Lower leg skin (tissue), 4 donors: ENCODE measurements at places on chromosomes 7 and 10.

DNA sequence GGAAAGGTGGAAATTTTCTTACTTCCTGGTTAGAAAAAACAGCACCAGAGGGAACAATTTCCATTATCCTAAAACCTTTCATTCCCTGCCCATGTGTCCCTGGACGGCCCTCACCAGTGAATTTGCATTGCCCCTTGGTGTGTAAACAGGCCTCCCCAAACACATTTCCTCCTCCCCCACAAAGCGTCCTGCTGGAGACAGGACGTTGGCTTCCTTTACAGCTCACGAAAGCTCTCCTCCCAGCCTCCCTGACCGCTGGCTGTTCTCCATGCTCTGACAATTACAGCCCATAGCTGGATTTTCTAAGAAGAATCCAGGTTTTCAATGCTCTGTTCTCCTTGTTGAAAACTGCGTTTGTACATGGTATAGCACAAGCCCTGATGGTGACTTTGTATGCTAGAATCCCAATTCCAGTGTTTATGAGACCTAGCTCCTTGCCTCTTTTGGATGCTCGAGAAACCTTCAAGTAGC is 724.2 kb upstream of the CELF2 start:
- no peak for DNase-seq

- DNase-seq, result no peak
Observed at GRCh38 chr7:110418659-110419280, 672.2 kb upstream of the LRRN3 start.

DNA sequence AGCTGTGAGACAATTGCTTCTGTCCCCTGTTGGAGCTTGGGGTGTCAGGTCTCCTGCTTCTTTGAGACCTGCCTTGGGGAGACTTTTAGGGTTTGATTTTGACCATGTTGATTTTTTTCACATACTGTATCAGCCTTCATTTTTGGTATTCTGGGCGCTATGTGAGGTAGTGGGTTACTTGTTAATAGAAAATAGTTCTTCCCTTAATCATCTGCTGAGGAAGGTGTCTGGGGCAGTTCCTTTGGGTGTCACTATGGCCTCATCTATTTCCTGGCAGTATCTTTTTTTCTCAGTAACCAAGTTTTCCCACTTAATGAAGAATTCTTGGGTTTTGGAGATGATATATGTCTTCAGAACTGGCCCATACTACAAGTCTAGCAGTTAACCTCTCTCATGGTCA is 4.6 kb upstream of the NOLC1 start:
- no peak for DNase-seq

DNA sequence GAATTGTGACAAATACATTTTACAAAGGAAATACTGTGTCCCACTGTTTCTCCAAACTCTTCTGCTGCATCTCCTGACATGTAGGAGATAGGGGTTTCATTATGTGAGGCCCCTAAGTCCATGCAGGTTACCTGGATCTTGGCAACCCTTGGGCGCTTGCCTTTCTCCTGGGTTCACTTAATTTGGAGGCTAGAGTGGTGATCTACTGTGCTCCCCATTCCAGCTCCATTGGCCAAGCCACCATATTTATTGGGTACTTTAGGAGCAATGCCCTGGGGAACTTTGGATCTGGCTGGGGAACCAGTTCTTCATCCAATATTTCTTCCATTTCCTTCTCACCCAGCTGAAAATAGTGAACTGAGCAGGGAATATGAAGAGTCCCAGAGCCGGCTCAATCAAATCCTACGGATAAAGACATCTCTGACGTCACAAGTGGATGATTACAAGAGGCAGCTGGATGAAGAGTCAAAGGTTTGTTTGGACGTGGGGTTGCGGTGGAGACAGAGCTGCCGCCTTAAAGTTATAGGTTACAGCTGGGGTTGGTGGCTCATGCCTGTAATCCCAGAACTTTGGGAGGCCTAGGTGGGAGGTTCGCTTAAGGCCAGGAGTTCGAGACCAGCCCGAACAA is 18.5 kb downstream of the MYH16 start:
- no peak for DNase-seq

- DNase-seq, result no peak
Observed at GRCh38 chr10:18162021-18162627, 21.9 kb downstream of the CACNB2 start.

- DNase-seq, result no peak
Observed at GRCh38 chr10:92387289-92387940, 96.4 kb downstream of the MARCHF5 start.

DNA sequence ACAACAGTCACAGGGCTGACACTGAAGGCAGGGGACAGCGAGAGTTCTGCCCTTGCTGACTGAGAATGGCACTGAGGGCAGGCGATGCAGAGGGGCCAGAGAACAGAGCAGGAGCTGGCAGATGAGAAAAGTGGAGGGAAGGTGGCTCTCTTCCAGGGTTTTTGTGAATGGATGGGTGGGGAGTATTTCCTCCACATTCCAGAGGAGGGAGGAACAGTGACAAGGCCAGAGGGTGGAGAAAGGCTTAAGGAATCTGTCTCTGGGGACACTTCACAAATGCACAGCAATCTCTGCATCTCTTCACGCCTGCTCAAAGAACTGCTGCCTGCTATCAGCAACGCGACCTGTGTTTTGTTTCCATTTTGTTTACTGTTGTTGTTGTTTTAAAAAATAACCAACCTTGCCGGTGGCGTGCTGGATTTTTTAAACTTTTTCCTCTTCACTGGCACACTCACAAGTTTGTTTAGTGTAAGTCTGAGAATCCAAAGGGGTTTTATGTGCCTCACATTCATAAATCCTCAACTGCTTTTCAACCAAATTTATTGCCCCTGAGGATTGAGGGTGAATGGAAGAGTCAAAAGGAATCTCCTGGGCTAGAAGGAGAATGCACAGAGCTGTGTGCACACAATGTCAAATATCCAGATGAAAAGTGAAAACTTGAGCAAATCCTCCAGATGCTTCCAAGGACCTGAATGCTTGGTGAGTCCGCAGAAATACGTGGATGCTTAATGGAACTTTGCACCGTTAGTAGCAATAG is 129.3 kb downstream of the GLI3 start:
- no peak for DNase-seq

DNA sequence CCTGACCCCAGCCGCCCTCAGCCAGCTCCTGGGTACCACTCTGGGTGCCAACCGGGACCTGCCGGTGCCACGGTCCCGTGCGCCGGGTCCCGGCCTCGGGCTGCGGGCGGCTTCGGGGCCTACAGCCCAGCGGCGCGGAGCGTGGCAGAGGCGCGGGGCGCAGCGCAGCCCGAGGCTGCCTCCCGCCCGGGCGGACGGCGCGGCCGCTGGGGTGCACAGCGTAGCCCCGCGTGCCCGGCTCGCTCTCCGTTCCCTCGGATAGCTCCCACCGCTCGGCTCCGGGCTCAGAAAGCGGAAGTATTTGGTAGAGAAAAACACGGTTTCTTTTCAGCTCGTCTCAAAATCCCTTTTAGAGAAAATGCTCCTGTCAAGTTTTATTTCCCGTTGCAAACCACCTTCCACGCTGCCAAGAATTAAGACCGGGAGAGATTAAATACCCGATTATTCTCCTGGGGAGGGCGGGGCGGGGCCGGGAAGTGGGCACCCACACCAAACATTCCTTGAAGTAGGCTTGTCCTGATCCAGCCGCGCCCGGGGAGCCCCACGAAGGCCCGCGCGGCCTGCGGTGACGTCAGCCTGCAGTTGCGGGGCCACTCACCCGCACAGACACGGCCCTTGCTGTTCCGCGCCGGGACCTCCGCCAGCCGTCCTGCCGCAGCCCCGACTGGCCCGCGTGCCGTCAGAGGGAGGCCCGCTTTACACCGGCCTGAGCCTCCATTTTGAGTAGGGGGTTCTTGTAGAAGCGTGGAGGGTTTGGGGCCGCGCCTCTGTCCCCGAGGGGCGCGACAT is 7.2 kb downstream of the HOXA13 start:
- DNase-seq, result peak; percentile 83

DNA sequence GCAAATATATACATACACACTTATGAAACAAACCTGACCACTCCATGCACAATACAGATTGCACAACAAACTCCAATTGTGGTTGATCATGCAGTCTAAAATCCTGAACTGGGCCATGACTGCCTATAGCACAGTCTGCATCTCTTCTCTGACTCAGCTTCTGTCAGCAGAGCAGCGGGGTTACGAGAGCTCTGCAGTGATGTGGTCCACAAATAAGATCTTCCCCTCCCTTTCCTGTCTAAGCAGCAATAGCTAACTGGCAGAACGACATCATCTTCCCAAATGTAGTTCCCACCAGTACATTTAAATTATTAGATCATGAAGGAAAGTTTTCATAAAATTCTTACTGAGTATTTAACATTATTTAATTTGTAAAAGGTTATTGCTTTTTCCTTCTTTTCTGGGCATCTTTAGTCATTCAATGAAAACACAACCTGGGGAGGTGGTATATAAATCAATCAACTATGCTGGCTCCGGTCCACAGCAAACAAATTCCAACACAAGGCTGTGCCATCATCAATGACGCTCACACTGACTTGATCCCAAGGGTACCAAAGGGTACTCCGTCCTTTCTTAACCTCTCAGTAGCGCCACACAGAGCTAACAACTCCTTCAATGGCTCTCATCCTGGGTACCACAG is 17.1 kb downstream of the ARHGAP21 start:
- no peak for DNase-seq

GRCh38 chr10:77299320-77299719 is 338.3 kb downstream of the KCNMA1 start:
- DNase-seq, result no peak

DNA sequence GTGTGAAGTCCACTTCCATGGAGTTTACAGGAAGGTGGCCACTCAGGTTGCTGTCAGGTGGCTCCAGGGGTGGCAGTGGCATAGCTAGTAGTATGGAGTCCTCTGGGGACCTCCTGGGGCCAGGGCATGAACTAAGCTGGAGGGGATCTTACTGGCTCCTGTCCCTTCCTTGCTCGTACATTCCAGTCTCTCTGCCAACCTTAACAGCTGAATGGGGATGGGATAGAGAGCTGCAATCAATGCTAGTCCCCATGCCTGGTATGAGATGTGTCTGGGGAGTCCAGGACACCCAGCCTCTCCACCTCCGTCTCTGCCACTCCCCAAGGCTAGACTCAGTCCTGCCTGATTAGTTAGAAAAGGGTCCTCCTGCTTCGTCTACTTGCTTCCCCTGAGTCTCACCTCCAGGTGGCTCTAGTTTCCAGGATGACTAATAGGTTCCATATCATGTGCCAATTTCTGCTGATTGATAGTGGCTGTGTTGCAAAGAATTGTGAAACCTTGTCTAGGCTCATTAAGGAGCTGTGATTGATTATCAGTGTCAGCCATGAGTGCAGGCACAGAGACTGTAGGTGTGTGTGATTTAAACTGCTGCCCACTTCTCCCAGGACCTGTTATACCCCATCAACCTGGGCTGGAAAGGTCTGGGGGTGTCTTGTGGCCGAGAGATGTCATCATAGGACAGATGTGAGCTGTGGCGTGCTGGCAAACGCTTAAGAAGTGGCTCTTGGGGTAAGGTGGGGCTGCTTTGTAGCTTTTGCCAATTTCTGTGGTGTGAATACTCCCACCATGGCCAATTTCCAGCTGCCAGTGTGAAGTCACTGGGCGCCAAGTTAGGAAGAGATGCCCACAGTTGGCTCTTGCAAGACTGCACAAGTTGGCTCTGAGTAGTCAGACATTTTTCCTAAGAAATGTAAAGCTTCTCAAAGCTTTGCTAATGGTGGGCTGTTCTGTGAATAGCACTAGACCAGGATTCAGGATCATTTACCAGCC is 59.8 kb downstream of the COL13A1 start:
- DNase-seq, result no peak

DNA sequence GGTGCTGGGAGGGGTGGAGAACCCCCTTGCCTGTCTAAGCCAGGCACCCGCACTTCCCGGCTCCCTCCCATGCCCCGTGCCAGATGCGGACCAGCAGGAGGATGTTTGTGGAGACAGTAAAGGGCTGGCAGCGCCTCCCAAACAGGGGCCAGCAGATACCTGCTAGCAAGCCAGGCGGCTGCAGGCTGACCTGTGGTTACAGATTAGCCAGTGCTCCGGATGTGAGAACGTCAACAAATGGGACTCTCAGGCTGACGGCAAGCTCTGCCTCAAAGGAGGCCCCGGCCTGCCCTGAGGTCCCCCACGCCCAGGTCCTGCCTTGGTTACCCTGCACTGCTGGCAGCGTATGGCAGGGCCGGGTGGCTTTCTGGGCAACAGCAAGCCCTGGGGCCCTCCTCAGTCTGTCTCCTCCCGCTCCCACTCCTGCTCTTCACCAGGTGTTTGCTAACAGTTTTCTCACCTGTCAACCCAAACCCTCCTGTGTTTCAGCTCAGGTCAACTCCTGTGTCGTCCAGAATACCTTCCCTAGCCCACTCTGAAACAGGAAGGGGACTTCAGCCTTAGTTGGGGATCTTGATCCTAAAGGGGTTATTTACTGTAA is 85.4 kb downstream of the NEURL1 start:
- no peak for DNase-seq

DNA sequence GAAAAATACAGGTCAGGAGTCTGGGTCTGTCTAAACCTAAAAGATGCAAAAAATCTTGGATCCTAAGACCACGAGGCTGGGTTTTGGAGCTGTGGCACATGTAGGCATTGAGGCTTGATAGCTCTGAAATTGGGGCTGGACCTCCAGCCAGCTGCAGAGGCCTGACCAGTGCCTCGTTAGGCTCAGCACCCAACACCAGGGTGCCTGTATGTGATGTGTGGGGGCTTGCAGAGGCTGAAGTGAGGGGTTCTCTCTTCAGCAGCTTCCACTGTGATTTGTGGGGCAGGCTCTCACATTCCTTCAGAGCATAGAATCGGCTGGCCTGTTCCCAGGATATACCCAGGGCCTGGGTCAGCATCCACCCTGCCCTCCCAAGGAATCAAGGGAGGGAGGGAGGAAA is 247.8 kb downstream of the BUB3 start:
- peak; percentile 34 for DNase-seq

- no peak for DNase-seq
Observed at GRCh38 chr7:134954197-134955082, 31.9 kb upstream of the AGBL3 start.
